T-helper 2 cell treated with Interferon-gamma antibody and Interleukin-4, amounts not matched to agents 100 ng/mL and 5 ng/mL, for 36 hours (primary cell): ENCODE measurements at places on chromosomes 6 and 20. TPM values are rescaled to one million over a fixed set of nuclear protein-coding genes. Genes with fewer than 3 reads are reported as not detected.

LY6G5C gene
- 4.2 and 5.4 TPM in 2 replicates for total RNA-seq

COL19A1 gene
- 0.09 and 0.14 TPM in 2 replicates for total RNA-seq

SLC17A1 gene
- total RNA-seq, result not detected in 2 replicates

RPN2 gene
- total RNA-seq, result 235 and 241 TPM in 2 replicates

SPATA2 gene
- 7.7 and 8.0 TPM in 2 replicates for total RNA-seq

ENPP4 gene
- 4.7 and 4.9 TPM in 2 replicates for total RNA-seq
